ENCODE measurements at places on chromosomes 4 and X. TPM values are rescaled to one million over a fixed set of nuclear protein-coding genes. Genes with fewer than 3 reads are reported as not detected.

SLC34A2 gene
- total RNA-seq, result 0.03 TPM

RBM47 gene
- total RNA-seq, result 0.56 TPM

NAA11 gene
- total RNA-seq, result not detected

PCDH11X gene
- total RNA-seq, result not detected

MBTPS2 gene
- 21.6 TPM for total RNA-seq

DCTD gene
- total RNA-seq, result 108 TPM

GAGE12G gene
- total RNA-seq, result not detected

Measured in smooth muscle cell of the pulmonary artery (primary cell).